ENCODE measurements at places on chromosomes 2 and 18.

GRCh38 chr2:75047992-75048625 is 89.7 kb downstream of the POLE4 start:
- no peak for DNase-seq

DNA sequence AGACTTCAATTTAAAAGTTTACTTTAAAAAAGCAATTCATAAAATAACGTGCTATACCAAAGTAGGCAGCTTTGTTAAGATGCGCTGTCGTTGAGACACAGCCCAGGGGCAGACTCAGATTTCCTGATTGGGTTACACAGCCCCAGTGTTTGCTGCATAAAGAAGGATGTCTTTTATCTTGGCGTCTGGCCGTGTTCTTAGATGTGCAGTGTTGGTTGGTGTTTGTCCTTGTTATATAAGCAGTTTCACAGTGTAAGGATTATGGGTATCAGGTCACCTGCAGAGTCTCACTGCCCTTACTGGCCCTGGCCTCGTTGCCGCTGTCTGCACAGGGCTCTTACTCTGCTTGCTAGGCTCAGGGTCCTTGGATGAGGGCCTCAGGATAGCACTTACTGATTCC is 108.5 kb downstream of the WDSUB1 start:
- no peak for DNase-seq

GRCh38 chr2:195029804-195030654 is 627.0 kb upstream of the SLC39A10 start:
- no peak for DNase-seq

- DNase-seq, result no peak
These were observed 137.7 kb downstream of the IRS1 start for GRCh38 chr2:226661789-226662545.

- no peak for DNase-seq
These were observed 494 bp downstream of the HNRNPLL start for GRCh38 chr2:38602136-38602731.

DNA sequence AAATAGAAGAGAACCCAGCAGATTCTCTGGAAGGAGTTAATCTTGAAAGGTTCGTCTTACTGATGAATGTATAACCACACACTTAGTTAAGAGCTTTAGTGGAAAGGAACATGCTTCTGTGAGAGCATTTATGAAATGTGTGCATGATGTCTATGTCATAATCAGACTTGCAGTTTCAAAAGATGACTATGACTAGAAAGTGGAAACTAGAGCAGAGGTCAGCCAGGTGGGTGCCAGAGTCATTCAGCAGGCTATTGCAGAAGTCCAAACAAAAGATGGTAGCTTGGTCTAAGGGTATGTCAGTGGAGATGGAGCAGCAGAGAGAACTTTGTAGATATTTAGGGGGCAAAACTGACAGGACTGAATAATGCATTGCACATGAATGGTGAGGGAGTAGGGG is 825.8 kb downstream of the DCC start:
- DNase-seq, result no peak

DNA sequence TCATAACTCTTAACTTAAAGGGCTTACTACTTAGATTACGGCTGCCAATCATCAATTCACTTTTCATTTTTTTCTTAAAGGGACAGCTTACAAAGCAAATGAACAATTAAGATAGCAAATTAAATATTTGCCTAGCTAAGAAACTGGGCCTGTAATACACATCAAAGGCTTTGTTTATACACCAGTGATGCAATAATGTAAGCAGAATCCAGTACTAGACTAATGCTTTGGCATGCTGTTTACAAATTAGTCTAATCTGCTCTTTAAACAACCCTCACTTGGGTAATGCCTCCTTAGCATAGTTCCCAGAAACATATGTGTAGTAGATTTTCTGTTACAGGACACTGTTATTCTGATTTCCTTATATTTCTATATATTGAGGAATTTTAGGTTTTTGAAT is 105.8 kb downstream of the ARHGAP28 start:
- no peak for DNase-seq

DNA sequence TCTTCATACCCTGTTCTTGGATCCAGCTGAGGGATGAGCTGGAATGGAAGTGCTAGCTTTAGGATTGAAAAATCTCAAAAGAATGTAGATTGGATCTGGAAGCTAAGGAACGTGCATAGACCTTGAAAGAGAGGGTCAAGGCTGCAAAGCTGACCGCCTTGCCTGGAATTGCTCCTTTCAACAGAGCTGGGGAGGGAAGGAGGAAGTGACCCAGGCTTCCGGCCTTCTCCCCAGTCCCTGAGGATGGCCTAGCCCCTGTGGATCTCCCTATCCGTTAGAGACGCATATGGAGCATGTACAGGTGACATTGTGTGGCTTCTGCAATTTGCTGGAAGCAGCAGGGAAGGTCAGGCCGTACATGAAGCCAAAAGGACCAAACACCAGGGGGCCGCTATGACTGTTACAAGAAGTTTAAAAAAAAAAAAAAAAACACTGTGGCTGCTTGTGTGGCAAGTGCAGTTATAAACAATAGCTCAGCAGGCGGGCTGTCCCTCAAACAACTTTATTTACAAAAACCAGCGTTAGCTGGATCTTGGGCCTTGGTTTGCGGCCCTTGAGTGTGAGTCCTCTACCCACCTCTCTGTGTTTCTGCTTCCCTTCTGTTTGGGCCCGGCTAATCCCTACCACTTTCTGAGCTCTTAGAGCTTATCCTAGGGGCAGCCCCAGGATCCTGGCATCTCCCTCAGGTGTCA is 227.6 kb downstream of the SEPTIN10 start:
- DNase-seq, result no peak

DNA sequence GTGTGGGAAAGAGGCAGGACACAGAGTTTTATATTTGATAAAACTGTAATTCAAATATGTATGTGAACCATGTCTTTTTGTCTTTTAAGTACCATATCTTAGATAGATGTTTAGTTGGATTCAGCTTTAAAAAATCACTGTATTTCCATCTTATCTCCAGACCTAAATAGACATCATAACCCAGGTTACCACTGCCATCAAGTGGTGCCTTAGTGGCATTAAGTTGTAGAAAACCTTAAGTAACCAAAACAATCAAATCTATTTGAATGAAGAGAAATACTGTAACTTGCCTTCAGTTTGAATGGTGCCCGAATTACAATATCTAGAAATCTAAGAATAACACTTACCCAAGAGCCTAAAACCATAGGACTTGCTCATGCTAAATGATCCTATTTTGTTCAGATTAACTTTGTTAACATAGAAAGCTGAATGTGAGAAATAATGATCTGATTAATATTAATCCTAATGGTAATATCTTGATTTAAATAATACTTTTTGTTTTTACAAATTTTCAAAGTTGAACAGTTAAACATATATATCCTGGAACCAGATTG is 92.5 kb upstream of the MAP2 start:
- DNase-seq, result no peak

- no peak for DNase-seq
These were observed 509.7 kb downstream of the ERBB4 start for GRCh38 chr2:212028798-212029394.

DNA sequence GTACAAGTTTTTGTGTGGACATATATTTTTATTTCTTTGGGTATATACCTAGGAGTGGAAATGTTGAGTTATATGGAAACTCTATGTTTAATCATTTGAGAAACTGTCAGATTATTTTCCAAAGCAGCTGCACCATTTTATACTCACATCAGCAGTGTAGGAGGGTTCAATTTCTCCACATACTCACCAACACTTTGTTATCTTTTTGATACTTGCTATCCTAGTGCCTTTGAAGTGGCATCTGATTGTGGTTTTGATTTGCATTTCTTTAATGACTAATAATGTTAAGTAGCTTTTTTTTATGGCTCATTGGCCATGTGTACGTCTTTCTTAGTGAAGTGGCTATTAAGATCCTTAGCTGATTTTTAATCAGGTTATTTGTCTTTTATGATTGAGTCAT is 64.7 kb upstream of the SLC8A1 start:
- DNase-seq, result no peak

DNA sequence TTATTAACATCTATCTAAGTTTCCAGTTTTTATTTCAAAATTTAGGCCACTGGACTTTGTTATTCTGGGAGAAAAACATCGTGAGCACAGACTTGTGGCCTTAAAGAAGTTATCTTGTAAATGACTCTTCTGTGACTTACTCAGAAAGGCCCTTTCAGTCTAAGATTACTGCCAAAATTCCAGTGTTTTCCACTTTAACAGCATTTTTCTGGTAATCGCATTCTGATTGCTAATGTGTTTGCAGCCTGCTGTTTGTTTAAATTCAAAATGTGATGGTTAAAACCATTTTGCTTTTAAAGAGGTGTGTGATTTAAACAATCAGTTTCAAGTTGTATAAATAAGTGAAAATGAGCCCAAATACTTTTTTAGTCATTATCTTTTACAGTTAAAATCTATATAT is 136.7 kb upstream of the DAPL1 start:
- DNase-seq, result no peak

- DNase-seq, result no peak
These were observed 59.0 kb downstream of the TACR1 start for GRCh38 chr2:75140288-75140687.

DNA sequence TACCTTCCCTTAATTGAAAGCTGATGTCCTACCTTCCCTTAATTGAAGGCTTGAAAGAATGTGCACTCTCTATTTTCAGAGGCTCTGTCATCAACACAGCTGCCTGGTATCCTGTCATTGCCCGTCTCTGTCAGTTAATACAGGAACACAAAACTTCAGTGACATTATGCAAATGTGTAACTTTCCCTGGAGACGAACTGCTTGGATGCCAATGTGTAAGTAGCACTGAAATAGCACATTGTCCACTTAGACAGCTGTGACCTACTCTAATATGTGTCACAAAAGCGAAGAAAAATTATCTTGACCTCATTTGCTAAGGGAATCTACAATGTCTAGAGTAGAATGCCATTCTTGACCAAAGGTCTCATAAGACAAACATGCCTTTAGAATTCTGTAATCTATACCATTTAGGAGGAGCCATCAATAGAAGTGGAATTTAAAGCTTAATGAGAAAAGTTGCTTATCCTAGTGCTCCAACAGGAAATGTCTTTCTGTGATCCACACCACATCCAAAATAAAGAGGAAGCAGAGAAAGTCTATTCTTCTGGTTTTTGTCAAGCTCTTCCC is 138.1 kb downstream of the BARD1 start:
- DNase-seq, result no peak

DNA sequence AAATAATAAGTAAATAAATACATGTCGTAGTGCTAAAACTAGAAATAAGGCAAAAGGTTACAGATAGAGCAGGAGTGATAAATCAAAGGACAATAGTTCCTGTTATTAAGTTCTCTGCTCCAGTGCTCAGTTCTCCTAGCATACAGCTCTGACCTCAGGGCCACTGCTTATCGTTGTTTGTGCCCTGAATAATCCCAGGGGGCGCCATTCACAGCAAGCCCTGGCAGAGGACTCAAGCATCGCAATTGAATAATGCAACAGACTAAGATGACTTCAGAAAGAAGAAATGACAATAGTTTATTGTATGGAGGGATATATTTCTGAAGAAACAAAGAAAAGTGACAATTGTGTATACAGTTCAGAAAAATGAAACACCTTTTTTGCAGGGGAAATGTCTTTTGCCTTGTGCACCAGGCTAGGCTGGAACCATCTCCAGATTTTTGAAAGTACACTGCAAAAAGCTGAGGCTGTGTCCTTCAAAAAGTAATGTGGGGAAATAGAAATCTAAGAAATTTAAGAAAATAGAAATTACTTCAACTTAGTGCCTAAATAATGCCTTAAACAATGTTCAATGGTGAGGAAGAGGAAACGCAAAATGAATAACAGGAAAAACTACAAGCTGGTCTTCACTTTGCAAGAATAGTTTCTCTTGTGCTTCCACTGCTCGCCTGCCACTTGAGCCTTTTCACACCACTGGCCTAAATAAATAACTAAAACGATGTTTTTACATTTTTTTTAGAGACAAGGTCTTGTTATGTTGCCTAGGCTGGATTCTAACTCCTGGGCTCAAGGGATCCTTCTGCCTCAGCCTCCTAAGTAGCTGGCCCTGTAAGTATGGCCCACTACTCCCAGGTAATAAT is 19.0 kb upstream of the CCNYL1 start:
- DNase-seq, result no peak

DNA sequence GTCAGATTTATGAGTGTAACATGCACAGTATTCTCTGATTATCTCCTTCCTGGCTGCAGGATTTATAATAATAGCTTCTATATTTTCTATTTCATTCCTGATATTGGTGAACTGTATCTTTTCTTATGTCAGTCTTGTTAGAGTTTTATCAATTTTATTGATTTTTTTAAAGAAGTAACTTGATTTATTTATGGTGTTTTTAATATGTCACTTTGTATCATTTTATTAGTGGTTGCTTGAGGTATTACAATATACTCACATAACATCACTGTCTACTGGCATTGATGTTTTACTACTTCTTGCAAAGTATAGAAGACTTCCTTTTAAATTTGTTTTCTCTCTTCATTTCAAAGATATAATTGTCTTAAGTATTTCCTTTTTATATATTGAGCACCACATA is 270.5 kb upstream of the GYPC start:
- no peak for DNase-seq

DNA sequence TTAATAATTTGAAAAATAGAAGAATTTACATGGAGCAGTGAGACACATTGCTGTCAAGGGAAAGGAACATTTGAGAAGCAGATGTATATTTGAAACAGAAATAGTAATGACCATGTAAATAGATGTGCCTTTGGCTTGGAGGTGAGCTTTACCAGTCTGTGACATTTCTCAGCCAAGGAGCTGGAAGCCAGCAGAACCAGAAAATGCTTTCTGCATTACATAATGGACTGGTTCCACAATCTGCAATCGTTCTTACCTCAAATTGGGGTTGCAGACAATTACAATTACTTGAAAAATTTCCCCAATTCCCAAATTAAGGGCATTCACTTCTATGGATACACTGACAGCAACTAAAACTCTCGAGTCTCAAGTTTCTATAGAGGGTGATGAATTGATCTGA is 59.7 kb downstream of the HNMT start:
- no peak for DNase-seq

- DNase-seq, result no peak
These were observed 33.7 kb upstream of the BZW1 start for GRCh38 chr2:200778038-200778437.

GRCh38 chr2:70083344-70084156 is 3.7 kb upstream of the PCBP1 start:
- DNase-seq, result no peak

DNA sequence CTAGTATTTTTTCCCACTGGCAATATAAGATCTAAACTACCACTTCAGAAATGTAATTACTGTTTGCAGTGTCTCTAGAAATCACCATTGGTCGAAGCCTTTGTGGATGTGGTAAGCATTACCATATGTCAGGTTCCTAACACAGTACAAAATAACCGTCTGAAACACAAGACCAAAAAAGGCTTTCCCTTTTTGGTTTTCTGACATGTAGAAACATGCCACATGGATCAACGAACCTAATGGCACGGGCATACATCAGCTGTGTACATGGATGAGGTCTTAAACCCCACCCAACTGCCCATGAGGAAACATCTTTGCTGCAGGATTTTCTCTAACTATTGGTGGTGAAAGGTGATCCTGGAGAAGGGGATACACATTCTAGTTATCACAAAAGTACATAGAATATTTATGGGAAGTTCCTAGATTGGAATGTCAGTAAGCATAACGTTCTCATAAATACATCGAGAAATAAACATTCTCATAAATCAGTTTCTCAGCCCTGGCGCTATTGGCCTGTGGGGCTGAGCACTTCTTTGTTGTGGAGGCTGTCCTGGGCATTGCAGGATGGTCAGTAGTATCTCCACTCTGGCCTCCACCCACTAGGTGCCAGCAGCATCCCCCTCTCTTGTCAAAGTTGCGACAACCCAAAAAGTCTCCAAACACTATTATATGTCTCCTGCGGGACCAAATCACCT is 9.0 kb downstream of the VIT start:
- no peak for DNase-seq

All from NCI-H1417 treated with DMSO at 0.1 percent for 48 hours (cell line).